ENCODE measurements at places on chromosomes 1 and 21.

DNA sequence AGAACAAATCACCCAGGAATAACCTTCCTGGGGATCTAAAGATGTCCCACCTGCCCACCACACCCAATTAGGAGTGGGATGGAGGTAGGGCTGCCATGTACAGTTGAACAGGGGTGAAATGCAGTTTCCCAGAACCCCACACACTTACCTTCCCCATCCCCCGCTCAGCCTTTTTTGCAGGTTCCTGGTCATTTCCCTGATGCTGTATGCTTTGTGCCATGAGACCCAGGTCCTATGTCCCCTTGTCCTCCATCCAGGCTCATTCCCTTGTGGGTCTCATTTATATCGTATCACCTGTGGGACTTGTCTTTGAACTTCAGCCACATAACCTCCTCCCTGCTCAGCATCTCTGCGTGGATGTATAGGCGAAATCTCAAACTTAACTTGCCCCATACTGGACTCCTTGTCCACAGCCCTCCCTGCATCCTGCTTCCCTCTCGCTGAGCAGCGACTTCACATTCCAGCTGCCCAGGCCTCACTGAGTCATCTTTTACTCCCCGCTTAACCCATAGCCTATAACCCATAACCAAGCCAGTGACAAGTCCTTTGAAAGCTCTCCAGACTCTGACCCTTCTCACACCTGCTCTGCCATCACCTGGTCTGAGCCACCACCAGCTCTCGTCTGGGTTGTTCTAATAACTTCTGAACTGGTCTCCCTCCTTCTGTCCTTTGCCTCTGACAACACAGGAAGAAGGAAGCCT lies 4.7 kb downstream of the LDLRAD2 start:
- DNase-seq = no peak

GRCh38 chr1:12553963-12554362 lies 64.0 kb downstream of the DHRS3 start:
- DNase-seq = no peak

- DNase-seq = no peak
Observed at GRCh38 chr1:56838759-56839158, 15.8 kb upstream of the C8A start.

DNA sequence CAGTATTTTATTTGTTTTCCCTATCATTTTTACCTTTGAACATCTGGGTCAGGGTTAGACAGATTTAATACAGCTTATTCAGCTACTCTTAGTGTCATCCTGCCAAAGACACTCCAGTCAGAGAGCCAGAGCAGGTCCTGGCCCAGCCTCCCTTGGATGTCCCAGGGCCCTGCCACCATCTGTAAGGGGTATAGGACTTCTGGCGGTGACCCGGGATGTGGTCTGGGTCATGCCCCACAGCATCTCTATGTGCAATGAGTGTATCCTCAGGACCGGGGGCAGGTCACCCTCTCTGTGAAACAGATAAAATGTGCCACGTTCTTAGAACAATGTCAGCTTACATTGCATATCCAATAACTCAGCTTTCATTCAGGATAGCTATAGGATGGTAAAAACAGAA lies 37.8 kb upstream of the PRSS38 start:
- no peak for DNase-seq

GRCh38 chr1:59092126-59092525 lies 204.8 kb upstream of the FGGY start:
- DNase-seq = no peak

DNA sequence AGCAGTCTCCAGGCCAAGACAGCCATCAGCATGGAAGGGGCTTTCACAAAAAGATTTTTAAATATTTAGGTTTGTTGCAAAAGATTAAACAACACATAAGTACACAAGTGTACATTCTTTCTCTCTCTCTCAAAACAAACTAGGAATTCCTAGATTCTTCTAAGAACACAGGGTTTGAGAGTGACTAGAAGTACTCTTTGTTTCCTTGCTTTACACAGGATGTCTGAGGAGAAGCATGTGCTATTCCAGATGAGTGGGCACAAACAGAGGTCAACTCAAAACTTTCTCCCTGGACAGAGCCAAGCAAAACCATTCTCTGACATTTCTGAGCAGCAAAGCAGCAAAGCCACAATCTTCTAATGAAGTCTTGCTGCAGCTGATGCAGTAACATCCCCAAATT lies 210.6 kb upstream of the HOOK1 start:
- DNase-seq = no peak

GRCh38 chr1:102942324-102942723 lies 166.0 kb downstream of the COL11A1 start:
- DNase-seq = no peak

- DNase-seq = no peak
Observed at GRCh38 chr1:15259622-15260007, 12.6 kb downstream of the FHAD1 start.

DNA sequence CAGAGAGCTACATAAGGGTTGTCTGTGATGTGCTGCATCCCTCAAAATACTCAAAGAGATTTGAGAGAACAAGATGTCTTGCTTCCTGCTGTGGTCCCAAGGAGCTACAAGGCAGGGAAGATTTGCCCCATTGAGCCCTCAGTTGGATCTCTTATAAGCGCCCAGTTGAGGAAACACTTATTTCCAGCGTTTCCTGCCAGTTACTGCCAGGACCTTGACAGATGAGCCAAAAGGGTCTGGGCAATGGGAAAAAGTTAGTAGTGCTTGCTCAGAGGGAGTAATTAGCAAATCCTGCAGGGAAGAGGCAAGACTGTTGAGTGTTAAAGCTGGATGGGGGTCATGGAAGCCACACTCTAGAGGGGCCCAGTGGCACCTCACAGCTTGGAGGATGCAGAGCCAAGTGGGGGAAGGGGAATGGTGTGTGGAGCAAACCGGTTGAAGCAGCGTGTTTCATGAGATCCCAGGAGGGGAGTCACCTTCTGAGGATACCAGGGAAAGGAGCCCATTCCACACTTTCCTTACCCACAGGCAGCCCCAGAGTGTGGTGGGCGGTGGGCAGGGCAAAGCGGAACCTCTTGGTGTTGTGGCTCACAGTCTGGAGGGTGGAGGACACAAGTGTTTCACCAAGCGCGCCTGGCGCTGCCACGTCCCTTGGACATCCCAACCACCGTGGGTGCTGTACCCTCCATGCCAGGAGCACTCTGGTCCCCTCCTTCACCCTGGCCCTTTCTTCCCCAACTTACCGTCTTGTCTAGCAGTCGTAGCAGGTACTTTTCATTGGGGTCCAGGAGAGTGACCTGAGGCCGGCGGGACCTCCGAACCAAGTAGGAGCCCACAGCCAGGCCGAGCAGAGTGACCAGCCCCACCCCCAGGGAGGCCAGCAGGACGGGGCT lies 805 bp downstream of the CYB5R1 start:
- DNase-seq = no peak

- no peak for DNase-seq
Observed at GRCh38 chr1:10295481-10296085, 85.2 kb downstream of the KIF1B start.

GRCh38 chr1:192958871-192959270 lies 100.3 kb downstream of the UCHL5 start:
- DNase-seq = no peak
